Germinal center (tissue), 1 donor: ENCODE measurements at places on chromosomes 4 and X.

GRCh38 chr4:146278986-146279385, 64.6 kb downstream of the REELD1 start:
- DNase-seq, result no peak

- DNase-seq, result no peak
These were observed 60.3 kb upstream of the PPP2R3B start for GRCh38 chrX:447052-447451.

GRCh38 chrX:116618546-116618945, 155.8 kb upstream of the CT83 start:
- DNase-seq, result no peak

DNA sequence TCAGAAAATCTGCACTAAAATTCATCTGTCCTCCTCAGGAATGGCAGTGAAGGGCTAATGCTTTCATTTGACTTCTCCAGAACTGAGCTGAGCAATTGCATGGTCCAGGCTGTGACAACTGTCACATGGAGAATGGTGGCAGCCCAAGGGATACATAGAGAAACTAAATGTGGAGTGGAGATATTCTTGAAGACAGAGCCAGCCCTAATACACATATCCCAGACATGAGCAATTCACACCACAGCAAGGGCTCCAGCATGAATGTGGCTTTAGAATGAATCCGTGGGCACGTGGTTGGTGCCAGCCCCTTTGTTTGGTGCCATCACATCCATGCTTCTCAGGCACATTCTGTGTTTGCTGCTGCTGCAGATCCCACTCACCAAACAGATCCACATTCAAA, 121.6 kb upstream of the MXRA5 start:
- DNase-seq, result no peak

GRCh38 chrX:39149761-39150160, 348.5 kb downstream of the MID1IP1 start:
- peak; percentile 14 for DNase-seq
